ENCODE measurements at places on chromosomes 1 and 21. TPM values are rescaled to one million over a fixed set of nuclear protein-coding genes. Genes with fewer than 3 reads are reported as not detected.

Gene ERVH48-1
- not detected for polyA plus RNA-seq

Gene LCE3D
- not detected for polyA plus RNA-seq

Gene RNU1-4
- not detected for polyA plus RNA-seq

Gene HES2
- 0.18 TPM for polyA plus RNA-seq

All from adipose tissue (tissue), 3 donors.